Muscle of leg (tissue), 16 donors: ENCODE measurements at places on chromosomes 6 and 20. TPM values are rescaled to one million over a fixed set of nuclear protein-coding genes. Genes with fewer than 3 reads are reported as not detected.

TCFL5 gene
- 9.7 TPM for total RNA-seq

SLC25A27 gene
- 18.6 TPM for total RNA-seq

- DNase-seq: no peak
These were observed 2.0 kb downstream of the MMP9 start for GRCh38 chr20:46010491-46011391.

CALHM4 gene
- not detected for total RNA-seq

DNA sequence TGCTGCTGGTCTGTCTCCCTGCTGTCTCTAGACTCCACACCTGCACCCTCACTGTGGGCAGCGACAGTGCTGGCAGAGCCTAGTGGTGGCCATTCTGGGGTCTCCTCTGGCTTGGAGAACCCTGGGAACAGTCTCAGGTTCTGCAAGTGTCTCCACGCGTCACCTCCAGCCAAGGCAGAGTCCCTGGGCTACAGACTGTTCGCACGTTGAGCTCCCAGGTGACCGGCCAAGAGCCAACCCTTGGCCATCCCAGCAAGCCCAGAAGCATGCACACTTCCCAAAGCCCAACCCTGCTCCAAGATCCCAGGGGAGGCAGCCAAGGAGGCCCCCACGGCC is 4.8 kb downstream of the EEF1A2 start:
- no peak for DNase-seq

DNA sequence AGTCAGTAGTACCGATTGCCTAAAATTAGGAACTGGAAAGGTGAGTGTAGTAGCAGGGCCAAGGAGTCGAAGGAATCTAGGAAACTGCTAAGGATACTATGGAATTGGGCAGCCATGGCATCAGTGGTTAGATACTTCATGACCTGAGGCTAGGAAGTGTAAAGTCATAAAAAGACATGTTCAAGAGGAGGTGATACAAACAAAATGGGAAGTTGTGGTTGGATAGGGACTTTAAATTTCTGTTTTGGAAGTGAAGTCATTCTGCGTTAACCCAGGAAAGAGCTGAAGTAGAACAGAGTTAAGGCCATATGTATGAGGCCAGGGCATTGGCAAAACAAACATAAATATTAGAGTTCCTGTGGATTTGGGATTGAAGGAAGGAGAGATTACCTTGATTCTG is 88.6 kb upstream of the TMEM181 start:
- no peak for DNase-seq

DNA sequence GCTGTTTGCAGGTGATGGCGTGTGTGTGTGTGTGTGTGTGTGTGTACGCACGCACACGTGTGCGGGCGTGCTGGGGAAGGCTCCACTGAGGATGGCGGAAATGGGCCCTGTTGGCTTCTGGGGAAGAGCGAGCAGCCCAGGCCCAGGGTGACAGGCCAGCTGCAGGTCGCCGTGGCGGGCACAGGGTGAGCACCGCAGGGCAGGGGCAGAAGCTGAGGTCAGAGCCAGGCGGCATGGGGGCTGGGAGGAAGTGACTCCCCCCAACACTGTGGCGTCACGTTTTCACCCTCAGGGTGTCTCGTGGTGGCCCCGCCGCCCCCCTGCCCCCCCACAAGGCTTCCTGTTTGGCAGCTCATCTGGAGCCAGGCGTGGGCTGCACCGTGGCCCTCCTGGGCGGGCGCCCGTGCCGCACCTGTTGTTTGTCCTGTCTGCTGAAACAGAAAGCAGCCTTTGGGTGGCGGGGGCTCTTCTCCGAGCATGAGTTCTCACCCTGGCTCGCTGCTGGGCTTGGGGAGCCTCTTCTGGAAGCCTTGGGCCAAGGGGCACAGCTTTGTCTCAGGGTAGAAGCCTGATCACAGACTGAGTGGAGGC is 7.1 kb downstream of the RBM38 start:
- DNase-seq: peak; percentile 62

- DNase-seq: peak; percentile 87
These were observed 2.2 kb upstream of the APMAP start for GRCh38 chr20:24994470-24995368.

KDM1B gene
- total RNA-seq: 16.4 TPM

DNA sequence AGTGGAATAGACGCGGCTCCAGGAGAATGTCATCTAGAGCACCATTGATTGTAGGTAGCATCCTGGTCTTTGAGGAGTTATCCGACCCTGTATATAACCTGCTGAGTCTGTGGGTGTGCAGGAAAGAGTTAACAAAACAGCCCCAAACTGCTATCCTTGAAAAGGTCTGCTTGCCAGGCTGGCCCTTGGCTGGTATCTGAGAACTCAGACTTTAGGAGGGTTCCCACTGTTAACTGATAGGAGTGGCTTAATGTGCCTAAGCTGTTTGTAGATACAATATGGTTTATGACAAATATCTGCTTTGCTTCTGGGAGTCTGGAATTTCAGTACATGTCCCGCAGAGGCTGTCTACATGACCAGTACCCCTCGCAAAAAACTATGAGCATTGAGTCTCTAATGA is 27.6 kb upstream of the MCUR1 start:
- DNase-seq: no peak

OR2H2 gene
- not detected for total RNA-seq

DNA sequence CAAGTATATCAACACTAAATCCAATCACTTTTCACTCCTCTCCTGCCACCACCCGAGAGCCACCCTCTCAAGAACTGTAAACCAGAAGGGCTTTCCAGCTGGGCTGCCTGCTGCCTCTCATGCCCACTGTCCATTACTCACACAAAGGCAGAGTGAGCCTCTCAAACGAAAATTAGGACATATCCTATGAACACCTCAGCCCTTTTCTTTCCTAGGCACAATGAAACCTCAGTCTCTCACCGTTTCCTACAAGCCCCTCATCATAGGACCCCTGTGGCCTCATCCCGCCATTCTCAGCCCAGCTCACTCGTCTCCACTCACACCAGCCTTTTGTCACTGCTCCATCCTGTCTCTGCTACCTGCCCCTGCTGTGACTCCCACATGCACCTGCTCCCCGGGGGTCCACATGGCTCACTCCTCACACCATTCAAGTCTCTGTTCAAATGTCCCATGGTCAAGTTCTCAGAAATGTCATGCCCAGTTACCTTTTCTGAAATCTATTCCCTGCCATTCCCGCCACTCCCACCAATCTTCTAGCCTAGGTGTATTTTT is 7.4 kb downstream of the HLA-F start:
- DNase-seq: no peak

GRCh38 chr6:129575378-129576118 is 134.4 kb downstream of the ARHGAP18 start:
- peak; percentile 66 for DNase-seq

- DNase-seq: no peak
These were observed 252.3 kb downstream of the GRIK2 start for GRCh38 chr6:101645770-101646169.

- no peak for DNase-seq
These were observed 45.1 kb downstream of the FRK start for GRCh38 chr6:116015561-116015960.

DNA sequence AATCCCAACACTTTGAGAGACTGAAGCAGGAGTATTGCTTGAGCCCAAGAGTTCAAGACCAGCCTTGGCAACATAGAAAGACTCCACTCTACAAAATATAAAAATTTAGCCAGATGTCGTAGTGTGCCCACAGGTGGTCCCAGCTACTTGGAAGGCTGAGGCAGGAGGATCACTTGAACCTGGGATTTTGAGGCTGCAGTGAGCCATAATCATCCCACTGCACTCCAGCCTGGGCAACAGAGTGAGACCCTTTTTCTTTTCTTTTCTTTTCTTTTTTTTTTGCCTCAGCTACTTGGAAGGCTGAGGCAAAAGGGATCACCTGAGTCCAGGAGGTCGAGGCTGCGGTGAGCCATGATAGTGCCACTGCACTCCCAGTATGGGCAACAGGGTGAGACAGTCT is 17.9 kb downstream of the FASTKD5 start:
- no peak for DNase-seq

TUBB2B gene
- 63.7 TPM for total RNA-seq

PAX1 gene
- total RNA-seq: 0.58 TPM

GRCh38 chr6:124517339-124517738 is 444.9 kb upstream of the RNF217 start:
- no peak for DNase-seq

GRCh38 chr6:163731215-163732013 is 316.9 kb downstream of the QKI start:
- DNase-seq: no peak

- no peak for DNase-seq
These were observed 643.7 kb downstream of the UTRN start for GRCh38 chr6:144928847-144929246.

DNA sequence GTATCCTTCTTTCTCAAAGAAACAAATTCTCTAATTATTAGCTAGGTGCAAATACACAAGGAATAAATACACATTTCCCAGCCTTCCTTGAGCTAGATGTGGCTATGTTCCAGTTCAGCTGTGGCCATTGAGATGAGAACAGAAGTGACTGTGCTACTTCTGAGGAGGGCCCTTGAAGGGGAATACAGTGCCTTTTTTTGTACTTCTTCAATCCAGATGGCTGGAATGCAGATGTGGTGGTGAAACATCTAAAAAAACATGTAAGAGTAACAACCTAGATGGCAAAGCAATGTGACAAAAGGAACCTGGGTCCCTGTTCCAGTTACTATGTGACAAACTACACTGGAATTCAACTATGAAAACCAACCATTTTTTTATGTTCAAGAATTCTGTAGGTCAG is 115.4 kb upstream of the DST start:
- no peak for DNase-seq

GRCh38 chr6:71476872-71477271 is 188.3 kb downstream of the OGFRL1 start:
- DNase-seq: no peak

DNA sequence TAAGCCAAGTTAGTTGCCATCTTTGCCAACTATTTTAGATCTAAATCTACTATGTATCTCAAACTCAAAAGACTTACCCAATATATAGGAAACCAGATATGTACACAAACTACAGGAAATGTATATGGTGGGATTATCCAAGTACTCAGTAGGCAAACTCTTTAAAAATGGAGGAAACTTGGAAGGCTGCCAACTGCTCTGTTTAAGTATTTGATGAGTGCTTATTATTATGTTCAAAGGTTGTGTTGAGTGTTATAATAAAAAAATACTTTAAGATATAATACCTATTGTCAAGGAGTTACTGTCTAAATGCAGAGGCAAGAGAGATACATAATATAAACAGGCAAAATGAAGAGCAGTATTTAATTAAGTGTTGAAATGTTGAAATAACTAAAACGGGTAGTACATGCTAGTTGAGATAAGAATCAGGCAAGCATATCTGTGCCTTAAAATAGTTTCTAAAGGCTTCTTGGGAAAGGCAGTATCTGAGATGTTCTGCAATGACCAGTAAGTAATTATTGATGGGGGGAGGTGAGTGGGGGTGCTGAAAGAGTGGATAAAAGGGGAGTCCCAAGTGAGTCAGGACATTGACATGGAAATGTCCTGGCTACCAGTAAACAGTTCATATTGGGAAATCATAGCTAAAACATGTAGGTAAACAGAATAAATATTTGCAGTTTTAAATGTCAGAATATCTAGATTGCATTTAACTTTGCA is 6.5 kb upstream of the DST start:
- DNase-seq: no peak

CGA gene
- total RNA-seq: 4.3 TPM

GRCh38 chr6:83884523-83884922 is 25.0 kb downstream of the CYB5R4 start:
- peak; percentile 62 for DNase-seq
